ENCODE measurements at places on chromosomes 16 and 17.

- DNase-seq, result no peak
Observed at GRCh38 chr17:66487981-66488468, 185.6 kb downstream of the PRKCA start.

GRCh38 chr17:50148226-50149090, 2.0 kb downstream of the PPP1R9B start:
- DNase-seq, result peak; percentile 54

GRCh38 chr17:5078106-5079028, at the start of gene ZFP3:
Gene ZFP3, plus strand, starts transcription at chr17:5078467. Its CDS starts 13,038 bp downstream, at chr17:5091505.
- DNase-seq, result peak; percentile 89

DNA sequence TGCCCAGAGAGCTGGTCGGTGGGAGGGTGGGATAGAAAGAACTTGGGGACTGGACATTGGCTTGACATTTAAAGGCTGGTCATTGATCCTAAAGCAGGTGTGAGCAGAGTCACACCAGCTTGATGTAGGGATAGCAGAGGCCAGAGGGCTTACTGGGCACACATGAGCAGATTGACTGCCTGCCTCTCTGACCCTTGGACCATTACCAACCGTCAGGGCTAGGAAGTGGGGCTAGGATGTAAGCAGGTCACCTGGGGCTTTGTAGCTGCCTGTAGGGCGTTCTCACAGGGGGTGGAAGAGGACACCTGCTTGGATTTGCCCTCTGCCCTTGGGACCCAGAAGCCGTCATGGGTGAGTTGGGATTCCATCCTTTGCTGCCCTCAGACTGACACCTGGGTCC, 11.1 kb upstream of the SMPD3 start:
- no peak for DNase-seq

DNA sequence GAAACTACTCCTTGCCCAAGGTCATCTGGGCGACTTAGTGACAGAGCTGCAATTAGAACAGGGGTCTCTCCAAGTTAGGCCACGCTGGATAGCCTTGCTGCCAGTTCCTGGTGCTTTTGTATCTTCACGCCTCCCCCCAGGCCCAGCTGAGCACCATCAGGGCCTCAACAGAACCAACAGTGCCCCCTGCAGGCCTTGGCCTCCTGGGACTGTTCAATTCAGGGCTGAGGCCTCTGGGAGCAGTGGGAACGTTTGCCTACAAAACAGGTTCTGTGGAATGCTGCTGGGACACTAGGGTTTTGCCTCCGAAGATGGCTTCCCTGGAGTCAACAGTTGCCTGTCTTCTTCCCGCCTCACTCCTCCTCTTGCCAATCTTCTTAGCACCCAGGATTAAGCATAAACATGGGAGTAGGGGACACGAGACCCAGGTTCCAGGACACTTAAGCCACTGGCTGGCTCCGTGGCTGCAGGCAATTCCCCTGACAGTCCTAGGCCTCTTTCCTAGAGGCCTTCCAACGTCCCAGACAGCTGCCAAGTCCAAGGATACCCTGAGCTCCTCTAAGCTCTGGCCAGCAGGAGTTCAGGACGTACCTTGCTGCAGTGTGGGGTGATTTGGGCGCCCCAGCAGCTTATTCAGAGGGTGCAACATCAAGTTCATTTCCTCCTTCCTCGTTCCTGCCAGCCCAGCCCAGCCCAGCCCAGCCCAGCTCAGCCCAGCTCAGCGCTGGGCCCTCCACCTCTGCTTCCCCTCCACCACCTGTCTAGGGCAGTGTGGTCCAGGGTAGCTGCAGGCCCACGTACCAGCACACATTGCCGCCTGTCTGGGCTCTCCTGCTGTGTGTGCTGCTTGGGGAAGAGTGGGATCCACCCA, 246.6 kb upstream of the RPL38 start:
- DNase-seq, result peak; percentile 60
